ENCODE measurements at places on chromosomes 7 and 10.

- no peak overlapping the region for H3K4me3 ChIP-seq
- no peak overlapping the region for H3K27ac ChIP-seq
- H3K4me1 ChIP-seq: peaks cover 8% of the 10 kb centered on the region
- no peak for DNase-seq
- no peaks in the 10 kb centered on the region for H3K36me3 ChIP-seq
Observed at GRCh38 chr10:14325325-14325955, 5.3 kb downstream of the FRMD4A start.

DNA sequence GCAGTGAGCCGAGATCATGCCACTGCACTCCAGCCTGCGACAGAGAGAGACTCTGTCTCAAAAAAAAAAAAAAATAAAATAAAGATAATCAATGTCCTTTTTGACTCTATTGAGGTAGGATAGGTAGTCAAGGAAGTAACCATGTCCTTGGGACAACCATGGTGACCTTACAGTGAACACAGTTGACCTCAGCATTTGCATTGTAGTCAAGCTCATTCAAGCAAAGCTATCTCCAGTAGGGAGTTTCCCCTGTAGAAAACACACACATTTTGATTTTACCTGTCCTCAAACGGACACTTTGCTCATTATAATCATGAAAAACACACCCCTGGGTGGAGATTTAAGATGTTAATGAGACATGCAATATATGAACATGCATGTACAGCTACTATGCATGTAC lies 171.7 kb downstream of the KIF20B start:
- no peak overlapping the region for H3K4me3 ChIP-seq
- H3K36me3 ChIP-seq: peaks cover 6% of the 10 kb centered on the region
- no peak overlapping the region for H3K27ac ChIP-seq
- H3K4me1 ChIP-seq: peaks cover 22% of the 10 kb centered on the region
- H3K27me3 ChIP-seq: no peaks in the 10 kb centered on the region

GRCh38 chr7:19989906-19990305 lies 216.5 kb upstream of the TMEM196 start:
- no peak overlapping the region for H3K4me3 ChIP-seq
- DNase-seq: no peak
- H3K4me1 ChIP-seq: peaks cover 1% of the 10 kb centered on the region
- H3K27me3 ChIP-seq: no peaks in the 10 kb centered on the region
- no peak overlapping the region for H3K27ac ChIP-seq
- H3K36me3 ChIP-seq: no peaks in the 10 kb centered on the region

- no peak overlapping the region for H3K4me3 ChIP-seq
- no peaks in the 10 kb centered on the region for H3K27me3 ChIP-seq
- peak; percentile 55 for DNase-seq
- peaks cover 55% of the 10 kb centered on the region for H3K4me1 ChIP-seq
- H3K36me3 ChIP-seq: no peaks in the 10 kb centered on the region
Observed at GRCh38 chr10:122504610-122504950, 43.2 kb downstream of the HTRA1 start.

GRCh38 chr10:24685958-24686540 lies 37.6 kb downstream of the ARHGAP21 start:
- peaks cover 14% of the 10 kb centered on the region for H3K4me1 ChIP-seq
- H3K27me3 ChIP-seq: no peaks in the 10 kb centered on the region
- H3K4me3 ChIP-seq: no peak overlapping the region
- H3K36me3 ChIP-seq: peaks cover 5% of the 10 kb centered on the region
- H3K27ac ChIP-seq: no peak overlapping the region

DNA sequence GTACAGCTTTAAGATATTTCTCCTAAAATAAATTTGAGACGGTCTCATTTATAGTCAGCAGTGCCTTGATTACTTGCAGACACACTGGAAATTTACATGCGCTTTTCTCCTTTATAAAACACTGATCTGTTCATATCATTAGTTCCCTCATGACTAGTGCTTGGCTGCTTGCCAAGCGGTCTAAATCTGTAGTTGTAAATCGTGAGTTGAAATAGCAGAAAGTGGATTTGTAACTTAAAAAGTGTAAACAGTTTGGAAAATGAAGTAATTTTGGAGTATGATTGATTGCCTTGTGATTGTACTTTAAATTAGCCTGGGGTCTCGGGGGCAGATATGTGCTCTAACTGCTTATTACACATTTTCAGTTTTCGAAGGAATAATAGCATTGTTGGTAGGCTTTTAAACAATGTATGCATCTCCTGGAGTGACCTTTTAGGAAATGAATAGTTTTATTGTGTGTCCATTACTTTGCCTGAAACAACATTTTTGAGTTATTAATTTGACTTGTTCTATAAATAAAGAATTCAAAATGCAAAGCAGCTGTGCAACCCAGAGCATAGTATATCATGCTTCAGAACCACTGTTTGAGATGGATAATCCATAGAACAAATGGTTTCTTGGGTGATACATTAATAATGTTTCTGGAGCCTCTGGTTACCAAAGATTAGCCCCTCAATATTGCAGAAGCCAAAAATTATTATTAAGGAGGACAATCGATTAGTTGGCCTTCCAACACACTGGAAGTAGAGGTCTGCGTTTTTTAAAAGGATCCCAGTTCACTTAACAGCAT lies 73.3 kb downstream of the ARID5B start:
- peaks cover 15% of the 10 kb centered on the region for H3K36me3 ChIP-seq
- H3K27ac ChIP-seq: peak overlapping the region; percentile 94
- H3K4me3 ChIP-seq: peak overlapping the region; percentile 30
- H3K27me3 ChIP-seq: no peaks in the 10 kb centered on the region
- H3K4me1 ChIP-seq: peaks cover 60% of the 10 kb centered on the region
- DNase-seq: peak; percentile 48

GRCh38 chr10:10662716-10663408 lies 354.8 kb upstream of the CELF2 start:
- H3K4me3 ChIP-seq: no peak overlapping the region
- peaks cover 10% of the 10 kb centered on the region for H3K4me1 ChIP-seq
- no peaks in the 10 kb centered on the region for H3K36me3 ChIP-seq
- no peak for DNase-seq
- H3K27ac ChIP-seq: no peak overlapping the region
